MG63 (cell line): ENCODE measurements at places on chromosomes 12 and 14. TPM values are rescaled to one million over a fixed set of nuclear protein-coding genes. Genes with fewer than 3 reads are reported as not detected.

GRCh38 chr12:63036216-63036973, 101.4 kb upstream of the PPM1H start:
- no peak for DNase-seq

DNA sequence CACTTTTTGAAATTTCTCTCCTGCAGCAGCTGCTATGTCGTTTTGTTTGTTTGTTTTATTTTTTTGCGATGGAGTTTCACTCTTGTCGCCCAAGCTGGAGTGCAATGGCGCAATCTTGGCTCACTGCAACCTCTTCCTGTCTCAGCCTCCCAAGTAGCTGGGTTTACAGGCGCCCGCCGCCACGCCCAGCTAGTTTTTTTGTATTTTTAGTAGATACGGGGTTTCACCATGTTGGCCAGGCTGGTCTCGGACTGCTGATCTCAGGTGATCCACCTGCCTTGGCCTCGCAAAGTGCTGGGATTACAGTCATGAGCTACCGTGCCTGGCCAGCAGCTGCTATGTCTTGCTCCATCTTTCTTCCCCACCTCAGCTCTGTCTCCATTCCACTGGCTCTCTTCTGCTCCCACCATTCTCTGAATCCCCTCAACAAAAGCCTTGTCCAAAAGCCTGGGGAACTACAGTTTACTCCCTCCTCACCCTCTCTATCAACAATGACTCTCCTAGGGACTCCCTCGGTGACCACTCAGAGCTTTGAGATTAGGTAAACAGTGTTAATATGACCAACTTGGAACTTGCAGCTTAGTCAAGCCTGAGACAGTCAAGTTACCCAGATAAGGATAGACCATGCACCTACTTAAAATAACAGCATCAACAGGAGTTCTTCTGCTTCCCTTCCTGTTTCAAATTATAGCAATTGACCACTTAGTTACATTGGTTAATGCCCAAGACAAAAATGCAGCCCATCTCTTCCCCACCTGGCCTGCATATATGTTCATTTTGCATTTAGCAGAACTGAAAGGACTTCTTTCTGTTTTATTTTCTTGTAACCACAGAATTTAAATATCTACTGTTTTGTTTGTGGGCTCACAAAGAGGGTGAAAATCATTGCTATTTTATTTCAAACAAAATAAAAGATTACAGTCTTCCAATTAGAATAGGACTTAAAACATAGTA, 189.0 kb upstream of the AMIGO2 start:
- no peak for DNase-seq

- DNase-seq: no peak
These were observed 3.1 kb downstream of the FKBP4 start for GRCh38 chr12:2797721-2798418.

DNA sequence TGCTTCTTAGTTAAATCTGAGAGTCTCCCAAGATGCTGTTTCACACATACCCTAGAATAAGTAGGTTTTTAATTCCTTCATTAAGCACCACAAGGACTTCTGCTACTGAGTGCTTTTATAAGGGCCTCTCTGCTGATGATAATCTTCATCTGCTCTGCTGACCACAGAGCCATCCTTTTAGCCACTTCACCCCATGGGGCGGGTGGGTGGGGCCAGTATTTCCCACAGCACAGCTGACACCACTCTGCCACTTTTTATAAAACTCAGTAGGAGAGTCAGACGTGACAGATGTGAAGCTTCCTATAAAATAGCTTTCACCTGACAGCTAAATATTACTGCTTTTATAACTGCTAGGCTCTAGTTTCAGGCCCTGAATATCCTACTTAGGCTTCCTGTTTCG, 20.3 kb downstream of the FCF1 start:
- DNase-seq: no peak

The RNFT2 gene
- 1.1 and 1.2 TPM in 2 replicates for total RNA-seq

DNA sequence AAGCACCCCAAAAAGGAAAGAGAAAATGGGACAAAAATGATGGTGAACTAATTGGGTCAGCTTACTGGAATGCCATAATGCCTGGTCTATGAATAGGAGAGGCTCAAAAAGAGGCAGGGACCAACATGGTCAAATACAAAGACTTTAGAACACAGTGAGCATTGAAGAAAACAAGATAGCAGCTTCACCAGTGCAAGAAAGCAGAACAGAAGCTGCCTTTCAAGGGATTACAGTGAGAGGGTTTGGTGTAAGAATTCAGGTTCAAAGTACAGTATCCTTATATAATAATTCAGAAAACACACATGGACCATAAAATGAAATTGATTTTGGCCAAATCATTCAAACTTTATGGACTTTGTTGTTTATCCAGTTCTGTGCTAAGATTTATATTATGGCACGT, 162.1 kb downstream of the NAV3 start:
- no peak for DNase-seq

The ACSS3 gene
- total RNA-seq: 1.1 and 2.7 TPM in 2 replicates

DNA sequence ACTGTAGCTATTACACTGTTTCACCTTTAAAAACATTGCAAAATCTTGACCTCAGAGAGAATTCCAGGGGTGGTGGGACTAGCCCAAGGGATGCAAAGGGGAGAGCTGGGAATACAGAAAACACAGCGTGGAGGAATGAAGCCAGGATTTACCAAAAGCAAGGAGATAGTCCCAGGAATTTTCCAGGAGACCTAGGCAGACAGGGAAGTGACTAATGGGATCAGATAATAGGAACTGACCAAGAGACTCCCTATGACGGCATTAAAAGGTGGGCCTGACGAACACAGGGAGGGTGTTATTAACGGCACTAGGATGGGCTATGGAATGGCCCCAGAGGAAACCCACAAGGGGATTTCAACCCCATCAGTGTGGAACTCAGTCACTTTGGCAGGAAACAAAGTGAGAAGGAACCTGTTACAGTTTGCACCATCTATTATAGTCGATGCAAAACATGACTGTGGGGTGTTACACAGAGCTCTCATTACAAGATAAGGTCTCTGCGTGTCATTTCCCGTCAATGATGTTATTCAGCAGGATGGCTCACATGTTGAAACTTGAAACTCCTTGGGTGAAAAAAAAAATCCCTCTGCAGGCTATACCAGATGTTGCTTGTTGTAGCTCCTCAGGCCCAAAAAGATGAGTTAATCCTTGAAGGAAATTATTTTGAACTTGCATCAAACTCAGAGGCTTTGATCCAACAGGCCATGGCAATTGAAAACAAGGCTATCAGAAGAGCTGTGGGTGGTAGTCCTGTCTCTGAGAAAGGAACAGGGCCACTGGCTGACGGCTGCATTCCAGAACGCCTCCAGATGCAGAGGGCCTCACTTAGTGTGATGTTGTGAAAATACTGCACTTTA, 58.7 kb downstream of the DRAM1 start:
- peak; percentile 17 for DNase-seq

GRCh38 chr12:71141378-71141926, 16.3 kb downstream of the TSPAN8 start:
- DNase-seq: no peak

The CLEC6A gene
- not detected in 2 replicates for total RNA-seq

The SOS2 gene
- total RNA-seq: 3.4 and 5.5 TPM in 2 replicates

DNA sequence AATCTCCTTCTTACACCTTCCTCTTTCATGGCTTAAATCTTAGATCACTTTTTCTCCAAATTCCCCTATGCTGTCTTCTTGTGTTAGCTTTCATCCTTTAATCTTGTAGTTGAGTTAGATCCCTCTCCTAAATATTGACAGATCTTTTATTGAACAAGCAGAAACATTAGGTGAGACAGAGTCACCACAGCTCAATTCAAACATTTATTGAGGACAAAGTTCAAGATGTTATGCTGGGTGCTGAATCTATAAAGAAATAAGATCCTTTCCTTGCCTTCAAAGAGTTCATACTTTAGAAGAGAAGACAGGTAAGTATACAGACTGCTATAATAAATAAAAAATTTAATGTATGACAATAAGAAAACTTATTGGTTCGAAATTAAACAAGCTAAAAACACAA, 109.7 kb downstream of the TXNDC16 start:
- DNase-seq: no peak

DNA sequence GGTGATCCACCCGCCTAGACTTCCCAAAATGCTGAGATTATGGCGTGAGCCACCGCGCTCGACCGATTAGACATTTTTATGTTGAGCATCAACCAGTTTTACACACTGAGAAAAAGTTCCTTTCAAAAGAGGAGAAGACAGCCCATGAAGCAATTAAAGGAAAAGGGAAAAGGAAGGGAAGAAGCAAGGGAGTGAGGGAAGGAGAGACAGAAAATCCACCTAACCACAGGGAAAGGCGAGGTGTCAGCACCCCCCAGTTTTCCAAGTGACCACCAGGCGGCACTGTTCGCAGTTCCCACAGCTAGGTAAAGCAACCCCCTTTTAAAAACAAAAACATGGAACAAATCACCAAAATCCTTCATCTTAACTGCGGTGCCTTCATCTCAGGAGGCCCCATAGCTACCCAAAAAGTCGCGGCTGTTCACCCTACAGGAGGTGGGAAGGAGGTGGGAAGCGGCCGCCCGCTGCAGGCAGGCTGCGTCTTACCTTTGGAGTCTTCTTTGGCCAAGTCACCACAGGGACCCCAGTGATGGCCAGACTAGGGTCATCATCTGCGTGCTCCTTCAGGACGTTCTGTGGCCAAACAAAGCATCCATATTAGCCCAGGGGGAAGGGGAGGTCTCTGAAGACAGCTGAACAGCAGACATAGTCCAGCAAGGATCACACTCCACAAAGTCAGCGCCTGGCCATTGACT, 86.6 kb downstream of the KDM2B start:
- peak; percentile 26 for DNase-seq

GRCh38 chr14:76708028-76708427, 53.2 kb upstream of the VASH1 start:
- DNase-seq: no peak

The MBIP gene
- total RNA-seq: 4.2 and 24.8 TPM in 2 replicates

DNA sequence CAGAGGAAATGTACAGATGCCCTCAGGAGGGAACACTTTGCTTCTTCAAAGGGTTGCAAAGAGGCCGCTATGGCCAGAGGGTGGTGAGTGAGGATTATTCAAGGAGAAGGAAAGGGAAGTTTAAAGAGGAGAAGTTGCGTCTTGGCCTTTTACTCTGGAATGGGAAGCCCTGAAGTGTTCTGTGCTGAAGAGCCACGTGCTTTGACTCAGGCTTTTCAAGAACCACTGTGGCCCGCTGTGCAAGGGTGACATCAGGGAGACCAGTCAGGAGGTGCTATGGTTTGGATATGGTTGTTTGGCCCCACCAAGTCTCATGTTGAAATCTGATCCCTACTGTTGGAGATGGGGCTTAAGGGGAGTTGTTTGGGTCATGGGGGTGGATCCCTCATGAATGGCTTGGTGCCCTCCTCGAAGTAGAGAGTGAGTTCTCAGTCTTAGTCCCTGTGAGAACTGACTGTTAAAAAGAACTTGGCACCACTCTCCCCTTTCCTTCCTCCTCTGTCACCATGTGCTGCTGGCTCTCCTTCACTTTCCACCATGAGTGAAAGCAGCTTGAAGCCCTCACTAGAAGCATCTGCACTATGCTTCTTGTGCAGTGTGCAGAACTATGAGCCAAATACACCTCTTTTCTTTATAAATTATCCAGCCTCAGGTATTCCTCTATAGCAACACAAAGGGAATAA, 66.1 kb upstream of the DUSP6 start:
- DNase-seq: no peak

GRCh38 chr12:79732638-79733037, 41.9 kb upstream of the PAWR start:
- no peak for DNase-seq
